Prostate gland (tissue), 2 donors: ENCODE measurements at places on chromosomes 1 and 21. TPM values are rescaled to one million over a fixed set of nuclear protein-coding genes. Genes with fewer than 3 reads are reported as not detected.

- no peaks in the 10 kb centered on the region for H3K27me3 ChIP-seq
- H3K36me3 ChIP-seq, result no peaks in the 10 kb centered on the region
- no peak overlapping the region for H3K4me3 ChIP-seq
- no peaks in the 10 kb centered on the region for H3K4me1 ChIP-seq
- no peak overlapping the region for H3K27ac ChIP-seq
Measured at GRCh38 chr1:194515916-194516315, 1329.5 kb upstream of the B3GALT2 start.

Gene AMY1B
- total RNA-seq, result not detected

GRCh38 chr1:64215576-64215975 lies 12.2 kb downstream of the UBE2U start:
- no peak for DNase-seq
- H3K27me3 ChIP-seq, result no peaks in the 10 kb centered on the region
- H3K4me3 ChIP-seq, result no peak overlapping the region
- H3K36me3 ChIP-seq, result no peaks in the 10 kb centered on the region
- no peaks in the 10 kb centered on the region for H3K4me1 ChIP-seq

- H3K27me3 ChIP-seq, result no peaks in the 10 kb centered on the region
- no peaks in the 10 kb centered on the region for H3K4me1 ChIP-seq
- no peak for DNase-seq
- H3K4me3 ChIP-seq, result no peak overlapping the region
- H3K36me3 ChIP-seq, result no peaks in the 10 kb centered on the region
Measured at GRCh38 chr1:167088746-167089417, 1.3 kb downstream of the GPA33 start.

DNA sequence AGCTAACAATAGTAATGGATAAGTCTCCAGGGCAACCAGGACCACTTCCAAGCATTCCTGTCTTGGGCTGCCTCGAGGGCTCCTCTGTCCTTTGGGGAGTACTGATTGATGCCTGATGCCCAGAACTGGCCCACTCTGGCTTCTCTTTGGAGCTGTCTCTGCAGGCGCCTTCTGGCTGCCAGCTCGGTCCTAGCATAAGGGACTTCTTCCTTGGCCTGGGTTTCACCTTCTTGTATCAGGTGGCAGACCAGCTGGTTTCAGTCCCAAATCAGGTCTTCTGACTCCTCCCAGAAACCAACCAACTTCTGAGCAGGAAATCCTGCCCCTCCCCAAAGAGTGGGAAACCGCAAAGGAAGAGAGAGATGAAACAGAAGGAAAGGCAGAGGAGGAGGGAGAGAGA lies 10.6 kb downstream of the G0S2 start:
- no peak overlapping the region for H3K4me3 ChIP-seq
- no peaks in the 10 kb centered on the region for H3K27me3 ChIP-seq
- H3K36me3 ChIP-seq, result no peaks in the 10 kb centered on the region
- H3K27ac ChIP-seq, result no peak overlapping the region
- H3K4me1 ChIP-seq, result no peaks in the 10 kb centered on the region

Gene SETD4
- total RNA-seq, result 36.3 TPM
